Left lobe of liver (tissue), 2 donors: ENCODE measurements at places on chromosomes 12 and 14. TPM values are rescaled to one million over a fixed set of nuclear protein-coding genes. Genes with fewer than 3 reads are reported as not detected.

ETFBKMT gene
- total RNA-seq = 7.9 TPM

POTEM gene
- not detected for total RNA-seq

FOXA1 gene
- total RNA-seq = 36.6 TPM

DNA sequence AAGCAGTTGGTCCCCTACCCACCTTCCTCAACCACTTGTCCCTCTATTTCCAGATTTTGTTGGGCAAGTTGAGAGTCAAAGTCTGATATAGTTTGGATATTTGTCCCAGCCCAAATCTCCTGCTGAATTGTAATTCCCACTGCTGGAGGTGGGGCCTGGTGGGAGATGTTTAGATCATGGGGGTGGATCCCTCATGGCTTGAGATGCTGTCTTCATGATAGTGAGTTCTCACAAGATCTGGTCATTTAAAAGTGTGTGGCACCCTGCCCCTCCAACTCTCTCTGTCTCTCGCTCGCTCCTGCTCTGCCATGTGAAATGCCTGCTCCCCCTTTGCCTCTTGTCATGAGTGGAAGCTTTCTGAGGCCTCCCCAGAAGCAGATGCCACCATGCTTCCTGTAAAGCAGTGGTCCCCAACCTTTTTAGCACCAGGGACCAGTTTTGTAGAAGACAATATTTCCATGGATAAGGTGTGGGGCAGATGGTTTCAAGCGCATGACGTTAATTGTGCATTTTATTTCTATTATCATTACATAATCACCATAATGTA lies 37.3 kb upstream of the BCL11B start:
- no peak for DNase-seq

- DNase-seq = no peak
Observed at GRCh38 chr12:19387161-19387560, 52.1 kb upstream of the AEBP2 start.

DNA sequence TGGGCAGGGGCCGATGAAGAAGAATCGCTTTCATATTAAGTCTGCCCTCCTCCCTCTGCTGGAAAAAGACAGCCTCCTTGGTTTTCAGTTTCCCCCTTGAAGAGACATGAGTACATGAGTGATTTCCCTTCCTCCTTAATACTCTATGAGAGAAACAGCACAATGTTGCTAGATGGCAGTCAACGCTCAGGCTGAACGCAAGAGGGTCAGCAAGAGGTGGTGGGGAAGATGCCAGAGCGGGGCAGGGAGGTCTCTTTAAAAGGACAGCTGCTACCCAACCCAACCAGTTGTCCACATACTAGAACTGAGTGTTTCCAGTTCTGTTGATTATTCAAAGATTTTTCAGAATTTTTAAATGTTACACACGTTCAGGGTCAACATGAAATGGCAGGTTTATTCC lies 22.8 kb downstream of the CRACR2A start:
- no peak for DNase-seq

DNA sequence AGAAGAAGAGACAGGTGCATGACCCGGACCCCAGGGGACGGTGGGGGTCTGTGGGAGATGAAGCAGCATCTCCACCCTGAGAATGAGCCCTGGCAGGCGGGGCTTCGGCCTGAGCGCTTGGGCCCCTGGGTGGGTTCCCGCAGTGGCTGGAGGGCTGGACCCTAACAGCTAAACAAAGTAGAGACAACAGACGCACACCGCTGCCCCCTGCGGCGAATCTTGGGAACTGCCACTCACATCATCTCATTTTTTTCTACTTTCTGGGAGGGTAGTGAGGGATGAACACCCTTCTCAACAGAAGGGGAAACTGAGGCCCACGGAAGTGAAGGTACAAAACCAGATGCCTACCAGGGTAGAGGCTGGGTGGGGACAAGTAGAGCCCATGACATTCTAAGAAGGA lies 104.7 kb downstream of the RFLNA start:
- no peak for DNase-seq

DNA sequence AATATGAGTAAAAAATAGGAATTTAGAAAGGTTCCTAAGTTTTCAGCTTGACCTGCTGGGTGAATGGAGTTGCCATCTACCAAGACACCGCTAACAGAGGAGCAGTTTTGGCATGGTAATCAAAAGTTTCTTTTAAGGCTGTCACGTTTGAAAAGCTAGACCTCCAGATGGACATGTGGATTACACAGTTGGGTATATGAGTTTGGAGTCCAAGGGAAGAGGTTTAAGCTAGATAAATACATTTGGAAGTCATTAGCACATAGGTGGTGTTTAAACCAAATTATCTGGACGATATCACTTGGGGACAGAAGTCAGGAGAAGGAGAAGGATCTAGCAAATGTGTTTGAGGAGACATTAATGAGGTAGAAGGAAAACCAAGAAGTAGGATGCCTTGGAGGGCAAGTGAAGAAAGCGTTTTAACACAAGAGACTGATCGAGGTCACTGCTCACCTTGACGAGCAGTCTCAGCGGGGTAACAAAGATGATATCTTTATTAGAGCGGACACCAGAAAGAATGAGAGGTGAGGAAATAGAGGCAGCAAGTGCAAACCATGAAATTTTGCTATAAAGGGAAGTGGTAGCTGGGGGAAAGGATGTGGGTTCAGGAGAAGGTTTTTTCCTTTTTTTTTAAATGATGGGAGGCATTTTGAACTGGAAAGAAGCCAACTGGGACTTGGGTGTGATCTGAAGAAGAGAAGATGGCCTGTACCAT lies 17.6 kb downstream of the PNP start:
- DNase-seq = no peak

GLI1 gene
- total RNA-seq = 0.20 TPM

- no peak for DNase-seq
Observed at GRCh38 chr12:120783197-120783596, 57.6 kb downstream of the ACADS start.

GRCh38 chr14:61648377-61648776 lies 46.9 kb upstream of the HIF1A start:
- DNase-seq = no peak

GRCh38 chr14:76125511-76125910 lies 26.2 kb upstream of the GPATCH2L start:
- DNase-seq = no peak

DNA sequence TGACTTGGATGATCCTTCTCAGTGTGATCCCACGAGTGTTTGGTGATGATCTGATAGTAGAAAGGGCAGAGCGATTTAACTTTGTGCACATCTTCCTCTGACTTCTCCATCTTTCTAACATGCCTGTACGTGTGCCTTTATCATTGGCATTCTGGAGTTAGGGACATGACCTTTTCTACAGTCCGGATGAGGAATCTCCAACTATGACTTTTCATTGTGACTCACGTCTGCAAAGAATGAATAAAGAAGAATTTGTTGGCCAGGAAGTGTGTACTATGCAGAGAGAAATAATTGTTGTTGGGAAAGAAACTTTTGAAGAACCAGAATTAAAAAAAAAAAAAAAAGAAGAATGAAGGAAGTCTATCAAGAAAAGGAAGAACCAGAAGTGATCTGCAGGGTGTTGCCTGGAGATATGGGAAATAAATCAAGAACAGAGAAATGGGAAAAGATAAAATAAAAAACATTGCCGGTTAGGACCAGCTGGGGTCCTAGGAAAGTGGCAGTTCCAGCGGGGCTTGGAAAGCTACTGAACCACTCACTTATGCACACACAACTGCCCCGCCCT lies 25.3 kb downstream of the PPFIBP1 start:
- no peak for DNase-seq

DNA sequence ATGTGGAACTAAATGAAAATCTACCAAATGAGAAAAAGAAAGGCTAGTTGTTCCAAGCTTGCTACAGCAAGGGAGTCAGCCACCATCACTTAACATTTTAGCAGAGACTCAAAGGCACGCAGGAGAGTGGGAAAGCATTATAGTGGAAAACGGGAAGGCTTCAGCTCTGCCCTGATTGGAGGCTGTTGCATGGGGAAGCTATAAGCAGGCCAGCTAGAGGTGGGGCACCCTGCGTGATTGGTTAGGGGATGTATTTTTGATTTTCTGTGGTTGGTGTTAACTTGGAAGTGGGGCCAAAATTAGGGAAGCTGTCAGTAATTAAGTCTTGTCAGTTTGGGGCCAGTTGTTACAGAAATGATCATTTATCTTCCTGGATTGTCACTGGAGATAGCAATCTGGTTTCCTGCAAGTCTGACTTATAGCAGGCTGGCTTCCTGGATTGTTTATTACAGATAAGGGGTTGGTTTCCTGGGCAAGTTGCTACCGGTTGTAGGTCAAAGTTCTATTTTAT lies 93.9 kb downstream of the FAR2 start:
- no peak for DNase-seq

LRP1-AS gene
- total RNA-seq = not detected

- no peak for DNase-seq
Observed at GRCh38 chr14:24609655-24610344, at the start of gene GZMH. GZMH (minus strand) TSS chr14:24609685; CDS start chr14:24609613, 72 bp downstream.

DNA sequence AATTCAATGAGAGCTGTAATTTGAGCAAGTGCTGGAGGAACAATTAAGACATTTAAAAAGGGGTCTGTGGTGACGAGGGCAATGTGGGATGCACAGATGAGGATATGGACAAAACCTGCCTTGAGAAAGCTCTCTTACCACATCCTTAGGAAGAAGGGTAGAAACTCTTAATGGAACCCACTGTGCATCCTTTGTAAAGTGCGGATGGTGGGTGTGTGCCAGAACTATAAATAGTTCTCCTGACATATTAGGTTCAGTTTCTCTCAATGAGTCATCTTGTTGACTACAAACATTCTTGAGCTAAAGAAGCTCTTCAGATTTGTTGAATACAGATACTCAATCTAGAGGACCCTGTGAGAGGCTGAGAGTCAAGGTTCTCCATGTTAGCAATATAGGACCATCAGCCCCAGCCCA lies 106.1 kb upstream of the ANO4 start:
- no peak for DNase-seq

GRCh38 chr12:106049105-106049504 lies 89.6 kb downstream of the NUAK1 start:
- no peak for DNase-seq
